ENCODE measurements at places on chromosomes 2 and 18.
A peak's percentile ranks its signal among the peaks of the same experiment; 100 is the strongest.

- DNase-seq, result no peak
Observed at GRCh38 chr2:112642561-112642960, 3.2 kb upstream of the SLC20A1 start.

DNA sequence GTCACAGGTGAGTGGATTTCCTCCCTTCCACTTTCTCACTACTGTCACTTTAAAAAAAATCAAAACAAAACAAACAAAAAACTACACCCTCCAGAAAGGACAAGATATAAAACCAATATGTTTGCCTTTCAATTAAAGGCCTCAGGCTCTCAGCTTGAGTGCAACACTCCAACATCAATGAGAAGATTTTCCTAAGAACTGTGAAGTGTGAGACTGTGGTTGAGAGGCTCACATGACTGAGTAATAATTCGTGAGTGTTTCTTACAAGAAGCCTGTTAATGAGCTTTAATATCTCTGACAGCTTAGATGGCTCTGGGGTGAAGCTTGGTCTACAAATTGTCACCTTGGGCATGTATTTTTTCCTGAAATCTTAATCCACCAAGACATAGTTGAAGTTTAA is 216.1 kb downstream of the ETAA1 start:
- no peak for DNase-seq

GRCh38 chr18:58396966-58397365 is 231.9 kb downstream of the ALPK2 start:
- no peak for DNase-seq

GRCh38 chr18:44876024-44876423 is 195.3 kb downstream of the SETBP1 start:
- no peak for DNase-seq

DNA sequence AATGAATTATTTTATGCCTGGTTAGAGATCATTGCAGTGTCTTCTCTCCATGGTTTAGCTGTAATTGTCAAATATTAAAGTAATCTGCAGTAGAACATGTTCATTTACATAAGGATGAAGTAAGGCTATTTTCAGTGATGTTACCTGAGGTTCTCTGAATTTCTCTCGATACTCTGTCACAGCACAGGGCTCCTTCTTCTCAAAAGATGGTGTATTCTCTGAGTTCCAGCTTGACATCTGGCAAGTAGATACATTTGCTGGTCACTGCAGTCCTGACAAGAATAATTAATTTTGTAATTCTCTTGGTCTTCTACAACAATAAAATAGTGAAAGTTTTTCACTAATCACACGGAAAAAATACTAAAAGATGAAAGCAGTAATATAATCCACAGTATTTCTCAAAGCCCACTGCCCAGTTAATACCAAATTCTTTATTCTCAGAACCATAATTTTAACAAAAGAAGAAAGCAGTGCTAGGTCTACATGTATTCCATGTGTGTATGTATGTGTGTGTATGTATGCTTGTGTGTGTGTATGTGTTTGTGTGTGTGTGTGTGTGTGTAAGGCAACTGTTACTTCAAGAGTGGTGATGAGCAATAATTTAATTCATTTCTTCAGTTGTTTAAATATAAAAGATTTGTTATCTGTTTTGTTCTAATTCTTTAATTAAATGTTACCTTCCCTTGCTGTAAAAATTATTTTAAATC is 1165.5 kb upstream of the SLC39A10 start:
- no peak for DNase-seq

DNA sequence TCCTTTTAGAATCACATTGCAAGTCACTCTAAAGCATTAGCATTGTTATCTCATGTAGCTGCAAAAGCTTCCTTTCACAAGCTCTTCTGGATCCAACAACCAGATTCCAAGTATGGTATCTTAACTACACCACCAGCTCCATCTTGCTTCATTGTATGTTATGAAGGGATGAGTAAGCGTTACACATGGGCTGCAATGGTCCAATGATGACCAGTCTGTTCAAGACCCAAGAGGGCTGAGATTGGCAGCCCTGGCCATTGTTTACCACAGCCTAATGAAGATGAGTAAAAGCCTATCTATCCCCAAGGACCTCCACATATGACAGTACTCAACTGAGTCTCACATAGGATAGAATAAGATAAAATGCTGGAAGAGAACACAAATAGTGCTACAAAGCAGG is 6.3 kb downstream of the CFLAR start:
- DNase-seq, result no peak

GRCh38 chr18:63158676-63159291 is 160.8 kb downstream of the BCL2 start:
- no peak for DNase-seq

GRCh38 chr2:239178484-239178883 is 222.3 kb downstream of the HDAC4 start:
- DNase-seq, result no peak

- no peak for DNase-seq
Observed at GRCh38 chr2:227748079-227748478, 2.4 kb downstream of the SCYGR8 start.

DNA sequence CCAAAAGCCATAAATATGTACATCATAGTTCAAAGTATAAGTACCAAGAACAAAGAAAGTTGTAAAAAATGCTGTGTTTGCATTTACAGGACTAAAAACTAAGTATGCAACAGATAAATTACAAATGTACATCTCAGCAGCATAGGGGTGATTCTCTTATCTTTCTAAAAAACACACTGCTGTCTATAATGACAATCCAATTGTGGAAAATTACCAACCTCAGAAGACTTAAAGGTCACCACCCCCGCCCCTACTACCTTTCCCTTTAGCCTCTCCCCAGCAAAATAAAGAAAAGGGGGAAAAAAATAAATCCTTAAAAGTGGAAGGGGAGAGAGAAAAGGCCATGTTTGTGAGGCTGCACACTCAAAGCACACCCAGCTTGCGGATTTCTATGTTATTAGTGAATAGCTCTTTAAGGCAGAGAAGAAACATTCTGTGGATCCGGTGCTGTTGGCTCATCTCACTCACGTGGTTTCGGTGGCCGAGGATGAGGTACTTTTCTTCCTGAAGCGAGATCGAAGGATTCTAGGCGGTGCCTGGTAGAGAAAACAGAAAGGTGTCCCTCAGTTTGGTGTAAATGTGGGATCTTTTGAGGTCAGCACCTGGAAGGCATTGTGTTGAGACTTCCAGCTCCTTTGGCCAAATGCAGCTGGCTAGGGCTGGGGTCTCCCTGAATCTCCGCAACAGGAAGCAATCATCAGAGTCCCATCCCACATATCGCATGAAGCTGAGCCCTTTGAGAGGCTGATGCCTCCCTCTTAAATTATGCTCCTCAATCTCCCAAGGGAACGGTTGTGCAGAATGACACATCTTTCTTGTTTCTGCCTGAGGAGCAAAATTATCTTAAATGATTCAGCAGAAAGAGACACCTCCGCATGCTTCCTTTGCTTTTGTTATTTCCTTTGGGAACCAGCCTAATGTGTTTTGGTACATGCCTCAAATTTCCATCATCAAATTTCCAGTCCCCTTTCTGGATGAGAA is 17.6 kb downstream of the MRPL35 start:
- no peak for DNase-seq

DNA sequence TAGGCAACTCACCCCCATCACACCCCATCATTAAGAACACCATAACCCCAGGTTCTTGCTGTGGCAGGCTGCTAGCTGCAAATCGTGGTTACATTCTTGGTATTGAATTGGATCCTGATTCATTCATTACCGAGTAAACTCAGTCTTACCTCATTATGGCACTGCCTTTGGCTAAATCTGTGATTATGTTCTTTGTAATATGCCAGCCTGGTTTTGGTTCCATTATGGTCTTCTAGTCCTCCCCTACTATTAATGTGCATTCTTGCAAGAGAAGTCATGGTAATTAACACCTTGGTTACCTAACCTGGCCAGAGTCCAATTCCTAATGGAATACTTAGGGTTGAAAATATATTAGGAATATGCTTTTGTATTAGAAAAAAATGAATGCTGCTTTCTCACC is 258.9 kb upstream of the APCDD1 start:
- no peak for DNase-seq

DNA sequence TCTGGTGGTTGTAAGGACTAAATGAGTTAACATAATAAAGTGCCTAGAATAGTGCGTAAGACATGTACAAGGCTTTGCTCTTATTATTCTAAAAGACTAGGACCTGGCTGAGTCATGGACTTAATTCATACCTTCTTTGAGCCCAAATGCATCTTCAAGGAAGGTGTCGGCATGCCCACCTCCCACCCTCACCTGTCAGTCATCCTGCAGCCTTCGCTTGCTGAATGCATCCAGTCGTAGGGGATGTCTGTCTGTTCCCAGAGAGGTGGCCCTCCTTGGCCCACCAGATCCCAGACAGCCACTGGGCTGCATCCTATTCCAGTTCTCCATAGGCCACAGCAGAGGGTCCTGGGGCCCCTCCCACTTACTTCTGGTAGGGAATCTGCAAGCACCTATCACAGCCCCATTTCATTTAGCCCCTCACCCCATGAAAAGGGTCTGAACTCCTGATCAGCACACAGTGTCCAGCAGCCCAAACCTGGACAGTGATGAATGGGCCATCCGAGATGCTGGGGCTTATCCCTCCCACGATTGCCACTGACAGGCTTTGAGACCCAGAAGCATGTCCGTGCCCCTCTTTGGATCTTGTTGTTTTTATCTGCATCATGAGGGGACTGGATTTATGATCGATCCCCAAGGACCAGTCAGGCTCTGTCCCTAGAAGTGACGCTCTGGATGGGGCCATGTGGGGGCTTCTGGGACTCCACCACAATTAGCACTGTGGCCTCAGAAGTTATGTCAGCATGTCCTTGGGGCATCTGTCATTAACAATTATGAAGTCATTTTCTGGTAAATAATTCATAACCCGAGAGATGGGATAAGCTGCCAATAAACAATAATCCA is 101.1 kb downstream of the KLHL29 start:
- DNase-seq, result no peak

DNA sequence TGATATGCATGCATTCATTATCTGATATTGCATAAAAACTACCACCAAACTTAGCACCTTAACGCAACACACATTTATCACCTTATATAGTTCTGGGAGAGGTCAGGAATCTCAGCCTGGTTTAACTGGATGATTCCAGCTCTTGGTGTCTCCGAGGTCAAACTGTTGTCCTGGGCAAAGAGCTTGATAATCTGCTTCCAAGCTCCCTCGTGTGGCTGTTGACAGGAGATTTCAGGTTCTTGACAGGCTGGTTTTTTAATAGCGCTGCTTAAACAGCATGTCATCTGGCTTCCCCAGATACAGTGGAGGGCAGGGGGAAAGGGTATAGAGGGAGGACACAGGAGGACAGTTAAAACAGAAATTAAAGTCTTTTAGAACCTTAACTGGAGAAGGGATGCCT is 785.0 kb downstream of the CNTNAP5 start:
- DNase-seq, result peak; percentile 34
